HCT116 (cell line): ENCODE measurements at places on chromosomes 2 and 18. TPM values are rescaled to one million over a fixed set of nuclear protein-coding genes. Genes with fewer than 3 reads are reported as not detected.

Gene NR4A2
- 17.9 TPM for total RNA-seq

GRCh38 chr2:18605115-18605514, 15.7 kb upstream of the NT5C1B start:
- no peak for DNase-seq

- no peak for DNase-seq
Observed at GRCh38 chr2:126749537-126749936, 93.6 kb downstream of the GYPC start.

- DNase-seq = no peak
Observed at GRCh38 chr2:139492131-139492680, 712.0 kb upstream of the NXPH2 start.

Gene DSG4
- 0.07 TPM for total RNA-seq
